ENCODE measurements at places on chromosomes 1 and 21.

- peak; percentile 61 for DNase-seq
These were observed 57.3 kb downstream of the PSMG1 start for GRCh38 chr21:39125752-39126485.

GRCh38 chr1:46020010-46020409, 112.4 kb downstream of the PIK3R3 start:
- DNase-seq, result no peak

- no peak for DNase-seq
These were observed 3.2 kb downstream of the UBQLN4 start for GRCh38 chr1:156050376-156050775.

DNA sequence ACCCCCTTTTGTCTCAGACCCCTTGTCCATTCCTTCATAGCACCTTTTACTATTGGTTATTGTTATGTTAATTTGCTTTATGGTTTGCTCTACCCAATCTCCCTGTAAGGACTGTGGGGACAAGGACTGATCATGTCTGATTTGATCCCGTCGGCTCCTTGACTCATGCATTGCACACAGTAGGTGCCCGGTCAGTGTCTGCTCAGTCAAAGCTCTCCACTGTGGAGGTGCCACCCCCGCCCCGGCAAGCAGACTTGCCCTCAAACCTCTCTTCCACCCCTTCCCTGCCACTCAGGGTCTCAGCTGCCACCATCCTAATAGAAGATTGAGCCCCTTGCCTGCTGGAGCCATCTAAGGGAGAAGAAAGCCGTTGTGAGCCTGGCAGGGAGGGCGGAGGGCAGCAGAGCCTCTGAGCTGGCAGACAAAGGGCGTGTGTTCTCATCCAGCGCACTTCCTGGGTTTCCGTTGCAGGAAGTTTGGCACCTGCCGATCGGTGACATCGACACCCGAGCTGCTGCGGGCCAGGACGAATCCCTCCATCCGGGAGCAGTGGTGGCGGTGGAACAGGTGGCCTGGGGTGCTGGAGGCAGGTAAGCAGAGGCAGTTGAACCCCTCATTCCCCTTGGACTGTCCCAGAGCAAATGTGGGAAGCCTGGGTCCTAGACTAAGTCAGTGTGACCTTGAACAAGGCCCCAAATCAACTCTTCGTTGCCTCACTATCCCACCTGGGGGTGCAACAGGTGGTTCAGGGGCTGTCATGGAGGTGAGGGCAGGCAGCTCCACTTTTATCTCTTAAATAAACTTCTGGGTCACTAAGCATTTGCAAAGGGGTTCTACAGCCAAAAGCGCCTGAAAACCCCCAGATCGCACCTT, 2.2 kb upstream of the FBLIM1 start:
- no peak for DNase-seq

DNA sequence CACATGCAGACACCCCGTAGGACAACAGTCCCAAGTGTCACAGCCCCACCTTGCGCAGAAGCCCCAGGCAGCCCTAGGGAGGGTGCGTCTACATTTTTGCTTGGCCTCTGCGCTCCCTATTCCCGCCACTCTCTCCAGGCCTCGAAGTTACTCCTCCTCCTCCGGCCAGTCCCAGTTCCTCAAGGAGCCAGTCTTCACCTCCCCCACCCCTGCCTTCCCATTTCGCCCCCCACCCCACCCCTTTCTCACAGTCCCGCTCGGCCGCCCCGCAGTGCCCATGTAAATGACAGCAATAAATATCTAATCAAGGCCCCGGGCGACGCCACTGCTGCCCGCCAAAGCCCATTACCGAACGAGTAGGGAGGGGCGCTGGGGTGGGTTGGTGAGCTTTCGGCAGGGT, 3.2 kb downstream of the DMBX1 start:
- DNase-seq, result no peak
